ENCODE measurements at places on chromosomes 6 and 20. TPM values are rescaled to one million over a fixed set of nuclear protein-coding genes. Genes with fewer than 3 reads are reported as not detected.

LY6G5B gene
- 17.2 TPM for total RNA-seq

GRCh38 chr6:104973404-104973803 is 16.5 kb downstream of the LIN28B start:
- DNase-seq = no peak

- peak; percentile 90 for DNase-seq
Observed at GRCh38 chr20:44714701-44715498, at the start of gene CCN5. CCN5 (plus strand) TSS chr20:44715369; CDS start chr20:44715391, 22 bp downstream.

C6orf62 gene
- 85.1 TPM for total RNA-seq

EHMT2 gene
- total RNA-seq = 29.6 TPM
